GM12865 (cell line): ENCODE measurements at places on chromosomes 16 and 17.

DNA sequence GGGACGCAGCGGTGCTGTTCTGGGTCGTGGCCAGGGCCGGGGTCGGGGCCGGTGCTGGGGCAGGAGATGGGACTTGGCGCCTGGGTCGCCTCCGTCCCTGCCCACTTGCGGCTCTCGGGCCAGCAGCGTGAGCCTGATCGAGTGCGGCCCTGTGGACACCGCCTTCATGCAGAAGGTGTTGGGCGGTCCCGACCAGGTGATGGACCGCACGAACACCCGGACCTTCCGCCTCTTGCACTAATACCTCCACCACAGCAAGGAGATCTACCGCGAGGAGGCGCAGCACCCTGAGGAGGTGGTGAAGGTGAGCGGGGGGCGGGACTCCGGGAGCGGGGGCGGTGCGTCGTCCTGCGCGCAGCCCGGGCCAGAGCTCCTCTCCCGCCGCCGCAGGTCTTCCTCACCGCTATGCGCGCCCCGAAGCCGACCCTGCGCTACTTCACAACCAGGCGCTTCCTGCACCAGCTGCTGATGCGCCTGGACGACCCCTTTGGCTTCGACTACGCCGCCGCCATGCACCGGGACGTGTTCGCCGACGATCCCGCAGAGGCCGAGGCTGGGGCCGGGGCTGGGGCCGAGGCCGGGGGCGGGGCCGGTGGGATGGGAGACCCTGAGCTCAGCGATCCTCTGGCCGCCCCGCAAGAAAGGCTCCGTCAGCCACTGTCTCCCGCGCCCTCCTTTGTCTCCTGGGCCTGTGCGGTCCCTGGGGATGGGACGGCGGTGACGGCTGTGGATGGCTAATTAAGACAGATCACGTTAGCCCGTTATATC, 4.5 kb upstream of the HSD17B1 start:
- DNase-seq, result peak; percentile 89

- no peak for DNase-seq
Measured at GRCh38 chr17:64183815-64184214, 53.9 kb upstream of the ERN1 start.

DNA sequence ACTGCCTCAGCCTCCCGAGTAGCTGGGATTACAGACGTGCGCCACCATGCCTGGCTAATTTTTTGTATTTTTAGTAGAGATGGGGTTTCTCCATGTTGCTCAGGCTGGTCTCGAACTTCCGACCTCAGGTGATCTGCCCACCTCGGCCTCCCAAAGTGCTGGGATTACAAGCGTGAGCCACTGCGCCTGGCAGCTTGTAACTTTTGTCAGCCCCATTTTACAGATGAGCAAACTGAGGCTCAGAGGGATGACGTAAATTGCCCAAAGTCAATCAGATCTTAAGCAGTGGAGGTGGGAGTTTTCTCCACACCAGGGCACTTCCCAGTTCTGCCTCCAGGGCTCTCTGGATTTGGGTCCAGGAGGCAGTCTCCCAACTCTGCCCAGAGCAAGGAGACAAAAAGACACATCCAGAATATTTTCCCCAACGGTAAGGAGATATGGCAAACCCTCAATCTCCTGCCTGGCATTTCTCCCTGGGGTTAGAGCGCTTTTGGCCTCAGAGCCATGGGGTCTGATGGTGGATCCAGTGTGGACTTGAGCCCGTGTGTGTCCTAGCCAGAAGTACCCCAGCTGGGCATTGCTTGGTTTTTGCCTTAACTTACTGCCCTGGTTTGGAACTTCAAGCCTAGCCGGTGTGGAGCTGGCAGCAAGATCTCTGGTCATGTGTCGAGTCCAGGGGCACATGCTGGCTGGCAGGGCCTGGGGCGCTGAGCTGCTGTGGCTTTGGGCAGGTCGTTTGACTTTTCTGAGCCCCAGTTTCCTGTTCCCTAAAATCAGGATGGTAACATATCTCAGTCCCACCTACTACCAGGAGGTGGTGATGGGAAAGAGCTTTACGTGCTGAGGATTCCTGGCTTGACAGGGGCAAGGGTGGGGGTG, 3.4 kb downstream of the ADAM11 start:
- DNase-seq, result no peak

GRCh38 chr17:73029991-73030390, 62.5 kb downstream of the SLC39A11 start:
- no peak for DNase-seq

DNA sequence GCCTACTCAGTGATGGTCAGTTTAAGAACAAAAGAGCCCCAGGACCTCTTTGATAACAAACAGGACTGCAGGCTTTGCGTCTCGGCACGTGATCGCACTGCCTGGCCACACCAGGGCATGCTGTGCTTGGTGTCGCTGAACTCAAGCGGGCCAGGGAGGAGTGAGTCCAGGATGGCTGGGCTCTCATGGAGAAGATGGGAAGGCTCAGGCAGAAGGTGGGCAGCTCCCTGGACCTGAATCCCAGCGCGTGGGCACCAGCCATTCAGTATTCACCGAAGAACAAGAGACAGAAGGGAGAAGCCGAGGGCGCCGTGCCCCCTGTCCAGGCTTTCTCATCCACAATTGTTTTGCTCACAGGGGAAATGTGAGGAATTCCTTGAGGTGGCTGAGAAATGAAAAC, 11.9 kb downstream of the KATNB1 start:
- DNase-seq, result no peak

GRCh38 chr16:68276223-68276622, 11.9 kb downstream of the SLC7A6 start:
- DNase-seq, result no peak

- no peak for DNase-seq
Measured at GRCh38 chr16:5971924-5972323, 874.3 kb upstream of the EEF2KMT start.

DNA sequence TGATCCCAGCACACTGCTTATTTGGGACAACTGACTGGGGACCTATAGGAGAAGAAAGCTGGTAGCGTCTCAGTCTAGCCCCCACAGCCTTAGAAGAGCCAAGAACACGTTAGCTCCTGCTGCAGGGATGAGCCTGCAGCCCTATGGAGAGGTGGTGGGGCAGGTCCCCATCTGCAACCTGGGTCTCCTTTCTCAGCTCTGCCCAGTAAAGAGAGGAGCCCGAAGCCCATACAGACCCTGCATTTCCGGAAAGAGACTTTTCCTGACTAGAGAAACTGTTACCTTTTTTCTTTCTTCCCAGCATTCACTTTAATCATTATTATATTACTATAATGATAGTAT, 788 bp downstream of the METTL22 start:
- peak; percentile 5 for DNase-seq

GRCh38 chr17:2854143-2855055, 58.2 kb downstream of the RAP1GAP2 start:
- no peak for DNase-seq

DNA sequence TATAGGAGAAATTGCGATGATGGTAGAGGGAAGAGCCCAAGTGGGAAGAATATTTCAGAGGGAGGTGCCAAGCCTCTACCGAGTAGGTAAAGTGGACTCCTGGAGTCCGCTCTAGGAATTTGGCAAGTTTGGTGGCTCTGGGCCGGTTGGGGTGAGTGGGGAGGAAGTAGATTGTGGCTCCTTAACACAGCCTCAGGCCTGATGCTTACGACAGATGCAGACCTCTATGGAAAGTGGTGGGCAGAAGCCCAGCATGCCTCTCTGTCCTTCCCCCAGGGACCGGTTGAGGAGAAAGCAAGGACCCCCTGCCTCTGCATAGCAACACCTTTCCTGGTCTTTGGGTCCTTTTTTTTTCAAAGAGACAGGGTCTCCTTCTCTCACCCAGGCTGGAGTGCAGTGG, 55.9 kb upstream of the SIAH1 start:
- no peak for DNase-seq

GRCh38 chr16:29978564-29979270, 5.0 kb downstream of the TAOK2 start:
- DNase-seq, result no peak

GRCh38 chr16:11752856-11753255, 10.2 kb upstream of the TXNDC11 start:
- no peak for DNase-seq

GRCh38 chr17:68172461-68172954, 75.3 kb upstream of the AMZ2 start:
- DNase-seq, result peak; percentile 81

DNA sequence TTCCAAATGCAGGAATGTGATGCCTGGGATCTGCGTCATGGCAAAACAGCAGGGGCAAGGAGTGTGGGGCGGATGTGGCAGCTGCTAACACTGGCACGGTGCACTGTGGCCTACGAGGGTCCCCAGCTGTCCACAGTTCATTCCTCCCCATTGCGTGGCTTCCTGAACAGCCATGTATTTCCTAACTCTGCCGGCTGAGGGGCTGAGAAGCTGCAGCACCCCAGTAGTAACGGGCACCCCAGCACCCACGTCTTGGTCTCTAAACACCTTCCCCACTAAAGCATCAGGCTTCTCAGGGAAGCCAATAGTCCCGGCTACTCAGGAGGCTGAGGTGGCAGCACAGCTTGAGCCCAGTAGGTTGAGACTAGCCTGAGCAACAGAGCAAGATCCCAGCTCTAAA, 47.6 kb downstream of the LMF1 start:
- DNase-seq, result no peak

DNA sequence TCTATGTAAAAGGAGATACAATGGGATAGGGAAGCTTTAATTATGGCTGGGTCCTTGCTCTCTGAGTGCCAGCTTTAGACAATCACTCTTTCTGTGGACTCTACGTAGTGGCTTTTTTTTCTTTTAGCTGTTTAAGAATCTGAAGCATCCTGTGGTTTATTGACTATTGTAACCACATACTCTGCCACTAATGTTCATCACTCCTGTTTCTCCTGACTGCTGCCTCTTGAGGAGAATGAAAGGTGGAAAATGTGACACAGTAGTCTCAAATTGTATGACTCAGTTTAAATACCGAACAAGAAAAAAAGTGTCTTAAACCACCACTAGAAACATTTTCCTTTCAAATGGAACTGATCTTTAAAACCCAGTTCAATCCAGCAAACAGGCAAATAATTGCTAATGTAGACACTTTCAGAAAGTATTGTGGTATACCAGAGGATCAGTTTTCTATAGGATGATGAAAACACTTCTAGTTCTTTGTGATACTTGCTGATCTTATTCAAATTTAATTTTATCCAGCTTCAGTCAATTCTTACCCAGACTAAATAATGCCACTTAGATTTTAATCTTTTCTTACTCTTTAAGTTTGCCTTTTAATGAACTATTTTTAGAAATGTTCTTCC, 302.7 kb upstream of the PMFBP1 start:
- no peak for DNase-seq

- DNase-seq, result no peak
Measured at GRCh38 chr17:9256751-9257629, 235.7 kb downstream of the NTN1 start.

DNA sequence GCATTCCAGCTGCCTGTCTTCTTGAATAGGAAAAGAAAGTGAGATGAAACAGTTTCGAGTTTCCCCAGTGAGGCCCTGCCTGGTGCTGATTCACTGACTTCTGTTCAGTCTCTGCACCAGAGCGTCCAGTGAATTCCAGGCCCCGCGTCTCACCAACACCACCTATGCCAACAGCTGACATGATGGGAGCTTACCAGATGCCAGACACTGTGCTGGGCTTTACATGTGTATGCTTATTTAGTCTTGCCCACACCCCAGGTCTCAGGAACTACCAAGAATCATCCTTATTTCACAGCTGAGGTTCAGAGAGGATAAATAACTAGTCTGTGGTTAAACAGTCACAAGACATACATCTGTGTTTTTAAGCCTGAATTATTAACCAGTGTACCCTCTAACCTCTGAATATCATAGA, 29.1 kb upstream of the IRX6 start:
- no peak for DNase-seq

GRCh38 chr17:52517176-52517575, 358.7 kb upstream of the CA10 start:
- DNase-seq, result no peak

DNA sequence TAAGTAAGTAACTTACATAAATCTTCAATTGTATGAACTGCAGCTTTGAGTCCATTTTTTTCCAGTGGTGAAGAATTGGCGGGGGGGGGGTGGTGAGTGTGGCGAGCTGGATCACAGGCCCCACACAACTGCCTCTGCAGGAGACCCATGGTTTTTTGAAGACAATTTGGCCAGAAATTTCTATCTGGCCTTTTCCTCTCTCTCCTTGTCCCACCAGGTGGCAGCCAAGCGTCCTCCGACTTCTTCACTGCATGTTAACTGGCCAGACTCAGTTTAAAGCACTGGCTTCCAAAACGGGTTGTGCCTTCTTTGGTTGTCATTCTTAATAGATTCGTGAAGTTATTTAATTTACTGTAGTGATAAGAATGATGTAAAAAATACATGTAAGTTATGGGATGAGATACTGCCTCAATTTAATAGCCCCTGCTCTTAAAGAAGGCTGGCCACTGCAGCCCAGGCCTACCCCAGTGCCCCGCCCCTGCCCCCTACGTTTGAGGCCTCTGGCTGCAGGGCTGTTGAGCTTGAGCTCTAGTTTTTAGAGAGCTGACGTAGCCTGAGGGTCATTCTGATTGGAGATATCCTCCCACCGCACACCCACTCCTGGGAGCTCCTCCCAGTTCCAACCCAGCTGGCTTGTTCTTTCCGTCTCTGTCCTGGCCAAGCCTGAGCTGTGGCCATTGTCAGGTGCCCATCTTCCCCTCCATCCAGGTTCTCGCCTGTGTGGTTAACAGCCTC, 36.4 kb downstream of the AKAP1 start:
- peak; percentile 32 for DNase-seq

GRCh38 chr17:79038545-79039135, 14.7 kb downstream of the C1QTNF1 start:
- DNase-seq, result peak; percentile 67

- no peak for DNase-seq
Measured at GRCh38 chr17:17484451-17484899, 7.7 kb downstream of the MED9 start.

DNA sequence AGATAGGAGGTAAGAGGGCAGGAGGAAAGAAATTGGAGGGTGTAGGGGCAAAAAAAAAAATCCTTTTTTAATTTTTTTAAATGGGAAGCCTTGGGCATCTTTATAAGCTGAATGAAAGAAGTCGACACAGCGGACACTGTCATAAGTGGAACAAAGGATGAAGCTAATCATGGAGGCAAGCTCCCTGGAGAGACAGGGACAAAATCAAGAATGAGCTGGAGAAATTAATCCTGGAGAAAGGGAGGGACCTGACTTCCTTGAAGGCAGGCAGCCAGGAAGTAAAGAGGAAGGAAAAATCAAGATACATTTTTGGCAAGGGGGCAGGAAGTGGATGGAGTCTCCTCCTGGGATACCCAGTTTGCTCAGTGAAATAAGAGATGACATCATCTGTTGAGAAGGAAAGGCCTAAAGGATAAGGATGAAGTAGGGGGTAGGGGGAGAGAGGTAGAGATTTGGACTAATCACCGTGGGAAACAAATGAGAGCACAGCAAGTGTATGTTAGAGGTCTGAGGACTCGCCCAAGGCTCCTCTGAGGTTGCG, 179.3 kb downstream of the SLC39A11 start:
- DNase-seq, result no peak

- peak; percentile 67 for DNase-seq
Measured at GRCh38 chr17:57724026-57724728, 20.9 kb downstream of the CCDC182 start.
